ENCODE measurements at places on chromosomes 3 and 15.

- no peak for DNase-seq
Measured at GRCh38 chr3:157865352-157866000, 240.7 kb downstream of the SHOX2 start.

DNA sequence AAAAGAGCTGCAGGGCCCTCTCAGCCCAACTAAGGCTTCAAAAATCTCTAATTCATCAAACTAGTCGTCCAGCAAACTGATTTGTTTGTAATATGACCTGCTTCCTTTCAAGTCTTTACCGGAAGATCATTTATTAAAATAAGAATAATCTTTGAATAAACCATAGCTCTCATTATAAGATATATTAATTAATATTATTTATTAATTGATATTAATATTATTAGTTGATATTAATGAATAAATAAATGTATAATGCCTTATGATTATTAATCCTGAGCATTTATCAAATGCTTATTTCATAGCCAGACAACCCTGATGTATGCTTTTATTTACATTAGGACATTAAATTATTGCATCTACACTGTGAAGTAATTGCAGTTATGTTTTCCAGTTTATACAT, 550.7 kb upstream of the ALCAM start:
- DNase-seq = no peak

DNA sequence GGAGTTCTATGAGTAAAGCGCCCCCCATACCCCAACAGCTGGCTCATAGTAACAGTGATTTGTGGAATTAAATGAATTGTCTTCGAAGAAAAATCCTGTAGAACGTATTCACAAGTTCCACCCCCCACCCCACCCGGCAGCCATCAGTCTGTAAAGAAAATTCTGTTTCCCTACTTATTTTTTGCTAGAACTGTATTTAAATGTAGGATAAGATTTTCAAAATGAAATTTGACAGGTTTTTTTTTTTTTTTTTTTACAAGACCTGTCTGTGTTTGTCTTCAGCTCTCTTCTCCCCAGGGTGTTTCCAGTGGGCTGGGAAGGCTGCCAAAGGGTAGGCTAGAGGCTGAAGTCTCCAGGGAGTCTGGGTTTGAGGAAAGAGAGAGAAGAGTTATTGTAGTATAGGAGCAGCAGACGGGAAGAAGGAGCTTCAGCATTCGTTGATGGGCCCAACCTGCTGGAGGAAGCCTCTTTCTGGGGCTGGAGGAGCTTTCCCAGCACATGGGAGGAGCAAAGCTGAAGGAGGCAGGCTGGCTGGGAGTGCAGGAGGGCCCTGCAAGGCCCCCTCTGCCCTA, 130.6 kb upstream of the SEMA6D start:
- no peak for DNase-seq

DNA sequence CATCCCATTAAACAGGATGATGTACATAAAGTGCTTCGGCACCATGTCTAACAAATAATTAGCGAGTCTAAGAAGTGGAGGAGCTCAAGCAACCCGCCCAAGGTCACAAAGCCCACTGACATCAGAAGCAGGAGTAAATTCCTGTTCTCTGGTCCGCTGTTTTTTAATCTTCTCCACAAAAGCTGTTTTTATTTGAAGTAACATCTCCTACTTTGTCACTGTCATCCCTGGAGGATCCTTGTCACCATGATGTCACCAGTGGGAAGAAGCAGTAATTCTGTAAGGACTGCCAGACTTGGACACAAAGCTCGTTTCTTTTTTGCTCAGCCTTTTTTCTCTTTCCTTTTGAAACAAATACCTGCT, 216.2 kb downstream of the STT3B start:
- DNase-seq = no peak

DNA sequence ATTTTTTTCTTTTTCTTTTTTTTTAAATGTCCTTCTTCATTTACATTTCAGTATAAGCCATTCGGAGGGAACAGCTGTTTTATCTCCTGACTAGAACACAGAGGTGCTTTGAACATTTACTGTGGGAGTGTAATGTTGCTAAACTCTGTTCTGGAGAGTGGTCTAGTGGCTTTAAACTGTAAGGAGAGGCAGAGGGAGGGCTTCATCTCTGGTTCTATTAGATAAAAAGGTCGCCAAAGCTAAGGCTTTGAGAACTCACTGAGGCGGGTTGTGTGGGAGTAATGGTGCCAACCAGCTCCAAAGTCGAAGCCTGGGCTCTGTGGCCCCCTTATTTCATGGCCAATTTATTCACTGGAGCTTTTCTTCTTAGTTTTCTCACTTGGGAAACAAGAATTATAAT, 133.2 kb downstream of the ANXA2 start:
- no peak for DNase-seq

DNA sequence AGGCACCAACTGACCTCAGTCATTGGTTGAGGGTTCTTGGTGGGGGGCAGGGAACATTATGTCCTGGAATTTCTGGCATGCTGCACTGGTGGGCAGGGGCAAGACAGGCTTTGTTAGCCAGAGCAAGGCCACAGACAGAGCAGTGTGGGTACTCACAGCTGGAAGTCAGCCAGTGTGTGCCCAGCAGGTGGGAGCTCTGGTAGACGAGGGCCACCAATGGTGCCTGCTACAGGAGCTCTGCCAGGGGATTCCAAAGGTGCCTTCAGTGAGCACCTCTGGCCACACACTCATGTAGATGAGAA, 31.3 kb downstream of the CYP8B1 start:
- DNase-seq = no peak

DNA sequence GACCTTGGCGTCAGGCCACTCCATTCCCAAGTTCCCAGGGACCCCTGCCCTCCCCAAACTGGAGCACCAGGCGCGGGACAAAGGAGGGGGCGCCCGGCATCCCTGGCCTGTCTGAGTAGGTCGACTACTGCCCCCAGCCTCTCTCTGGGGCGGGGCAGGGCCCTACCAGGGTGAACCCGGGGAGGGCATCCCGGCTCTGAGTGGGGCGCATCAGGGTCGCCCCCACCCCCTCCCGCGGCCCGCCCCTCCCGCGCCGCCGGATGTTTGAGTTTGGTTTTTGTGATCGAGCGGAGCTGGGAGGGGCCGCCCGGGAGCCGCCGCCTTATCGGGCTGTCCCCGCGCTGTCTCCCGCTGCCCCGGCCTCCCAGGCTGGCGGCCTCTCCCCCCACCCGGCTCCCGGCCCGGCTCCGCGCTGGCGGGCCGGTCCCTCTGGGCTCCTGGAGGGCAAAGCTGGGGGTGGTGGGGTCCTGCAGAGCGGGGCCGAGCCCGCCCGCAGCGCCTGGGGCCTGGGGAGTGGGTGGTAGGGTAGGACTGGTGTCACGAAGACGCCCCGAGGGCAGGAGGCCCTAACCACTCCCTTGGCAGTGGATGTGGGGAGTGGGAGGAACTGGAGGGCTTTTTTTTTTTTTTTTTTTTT, 47.2 kb upstream of the SMAD6 start:
- peak; percentile 43 for DNase-seq

DNA sequence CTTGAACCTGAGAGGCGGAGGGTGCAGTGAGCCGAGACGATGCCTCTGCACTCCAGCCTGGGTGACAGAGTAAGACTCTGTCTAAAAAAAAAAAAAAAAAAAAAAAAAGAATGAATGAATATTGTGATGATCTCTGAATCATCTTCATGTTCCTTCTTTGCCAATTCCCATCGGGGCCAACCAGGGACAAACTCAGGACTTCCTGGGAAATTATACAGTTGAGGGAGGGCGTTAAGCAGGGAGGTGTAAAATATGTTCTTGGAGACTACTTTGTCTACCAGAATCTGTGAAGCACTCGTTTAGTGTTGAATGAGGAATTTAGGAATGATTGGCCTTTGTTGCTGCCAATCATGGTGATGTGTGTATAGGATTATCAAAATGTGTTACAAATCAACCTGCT, 210.6 kb downstream of the PTPRG start:
- DNase-seq = no peak

- DNase-seq = no peak
Measured at GRCh38 chr3:142844339-142844977, 44.4 kb downstream of the PCOLCE2 start.

DNA sequence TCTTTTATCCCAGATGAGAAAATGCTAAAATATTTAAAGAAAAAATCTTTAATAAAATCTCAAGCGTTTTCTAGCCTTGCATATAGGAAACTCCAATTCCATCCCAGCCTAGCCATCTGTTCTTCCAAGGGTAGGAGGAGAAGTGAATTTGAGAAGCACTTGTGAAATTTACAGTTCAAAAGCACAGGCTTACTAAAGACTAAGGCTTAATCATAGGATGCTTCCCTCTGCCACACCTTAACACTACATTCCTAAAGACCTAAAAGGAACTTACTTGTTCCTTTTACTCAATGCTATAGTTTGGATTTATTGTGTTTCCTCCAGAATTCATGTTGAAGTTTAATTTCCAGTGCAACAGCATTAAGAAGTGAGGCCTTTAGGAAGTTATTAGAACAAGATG, 764.8 kb upstream of the CADM2 start:
- DNase-seq = no peak

DNA sequence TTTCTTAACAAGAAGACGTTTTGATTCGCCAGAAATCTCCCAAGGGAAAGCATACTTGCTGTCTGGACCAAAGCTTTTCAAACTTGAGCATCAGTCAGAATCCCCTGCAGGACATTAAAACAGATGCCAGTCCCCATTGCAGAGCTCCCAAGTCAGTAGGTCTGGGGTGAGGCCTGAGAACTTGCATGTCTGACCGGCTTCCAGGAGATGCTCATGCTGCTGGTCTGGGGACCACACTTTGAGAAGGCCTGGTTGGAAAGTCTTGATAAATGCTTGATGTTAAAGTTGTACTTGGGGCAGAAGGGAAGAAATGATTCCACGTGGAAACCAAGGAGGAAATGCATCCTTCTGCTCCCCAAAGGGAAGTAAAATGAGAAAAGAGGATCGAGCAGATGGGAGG, 24.3 kb upstream of the CAV3 start:
- no peak for DNase-seq

- DNase-seq = no peak
Measured at GRCh38 chr3:1262246-1262645, 169.4 kb downstream of the CNTN6 start.

- DNase-seq = no peak
Measured at GRCh38 chr3:77939726-77940125, 899.8 kb downstream of the ROBO2 start.

GRCh38 chr3:169345662-169346331, 317.7 kb downstream of the MECOM start:
- no peak for DNase-seq

GRCh38 chr3:106332884-106333283, 464.1 kb upstream of the CBLB start:
- DNase-seq = peak; percentile 53

DNA sequence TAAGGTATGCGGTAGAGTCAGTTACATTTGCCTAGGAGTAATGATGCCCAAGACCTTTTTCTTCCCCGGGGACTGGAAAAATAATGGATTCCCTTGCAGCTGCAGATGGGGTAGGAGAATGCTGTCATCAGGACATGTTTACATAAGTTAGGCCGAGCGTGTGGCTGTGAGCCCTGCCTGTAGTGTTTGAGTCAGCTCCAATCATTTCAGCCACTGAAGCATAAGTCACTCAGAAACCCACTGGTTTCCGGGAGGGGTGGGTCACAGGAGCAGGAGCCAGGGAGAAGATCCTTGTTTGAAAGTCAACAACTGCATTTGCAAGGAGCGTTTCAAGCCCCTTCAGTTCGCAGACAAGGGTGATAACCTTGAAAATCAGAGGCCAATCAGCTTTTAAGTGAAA, 562.3 kb downstream of the MCTP2 start:
- DNase-seq = no peak

- DNase-seq = no peak
Measured at GRCh38 chr3:183013856-183014255, 33.5 kb upstream of the DCUN1D1 start.

- DNase-seq = no peak
Measured at GRCh38 chr15:34116620-34117019, 14.7 kb downstream of the PGBD4 start.

GRCh38 chr15:91593653-91594052, 259.9 kb upstream of the SLCO3A1 start:
- DNase-seq = no peak

DNA sequence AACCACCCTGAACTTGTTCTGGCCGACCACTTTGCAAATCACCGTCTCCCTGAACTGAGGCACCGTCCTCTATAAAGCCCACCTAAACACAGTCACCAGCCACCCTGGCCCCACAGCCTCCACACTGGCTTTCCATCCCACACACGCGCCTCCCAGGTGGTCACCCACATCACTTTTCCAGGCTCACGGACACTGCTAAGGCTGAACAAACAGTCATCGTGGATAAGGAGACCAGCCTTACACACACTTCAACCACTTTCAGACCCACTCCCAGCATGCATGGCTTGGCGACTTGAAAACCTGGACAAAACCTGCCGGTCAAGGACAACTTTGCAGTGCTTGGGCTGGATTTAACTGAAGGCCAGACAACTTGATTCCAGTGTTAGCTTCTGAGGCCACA, 8.4 kb downstream of the CHSY1 start:
- no peak for DNase-seq
